ENCODE measurements at places on chromosomes 3 and 15. TPM values are rescaled to one million over a fixed set of nuclear protein-coding genes. Genes with fewer than 3 reads are reported as not detected.

DNA sequence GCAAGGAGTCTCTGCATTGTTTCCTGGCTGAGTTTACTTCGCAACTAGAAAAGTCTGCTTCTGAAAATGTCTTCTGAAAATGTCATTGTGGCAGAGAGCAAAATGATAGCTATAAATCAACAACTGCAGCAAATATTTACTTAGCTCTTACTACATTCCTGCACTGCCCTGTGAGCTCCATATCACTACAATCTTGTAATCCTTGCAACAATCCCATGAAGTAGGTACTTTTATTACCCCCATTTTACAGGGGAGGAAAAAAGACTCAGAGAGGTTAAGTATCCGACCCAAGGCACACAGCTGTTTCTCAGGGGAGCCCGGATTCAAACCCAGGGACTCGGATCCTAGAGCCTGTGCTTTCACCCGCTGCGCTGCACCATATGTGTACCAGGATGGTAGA, 34.2 kb upstream of the SPTBN5 start:
- DNase-seq, result no peak

Gene GNB4
- 60.8 TPM for total RNA-seq

GRCh38 chr3:124352149-124352539, 360.2 kb upstream of the ROPN1 start:
- DNase-seq, result no peak

DNA sequence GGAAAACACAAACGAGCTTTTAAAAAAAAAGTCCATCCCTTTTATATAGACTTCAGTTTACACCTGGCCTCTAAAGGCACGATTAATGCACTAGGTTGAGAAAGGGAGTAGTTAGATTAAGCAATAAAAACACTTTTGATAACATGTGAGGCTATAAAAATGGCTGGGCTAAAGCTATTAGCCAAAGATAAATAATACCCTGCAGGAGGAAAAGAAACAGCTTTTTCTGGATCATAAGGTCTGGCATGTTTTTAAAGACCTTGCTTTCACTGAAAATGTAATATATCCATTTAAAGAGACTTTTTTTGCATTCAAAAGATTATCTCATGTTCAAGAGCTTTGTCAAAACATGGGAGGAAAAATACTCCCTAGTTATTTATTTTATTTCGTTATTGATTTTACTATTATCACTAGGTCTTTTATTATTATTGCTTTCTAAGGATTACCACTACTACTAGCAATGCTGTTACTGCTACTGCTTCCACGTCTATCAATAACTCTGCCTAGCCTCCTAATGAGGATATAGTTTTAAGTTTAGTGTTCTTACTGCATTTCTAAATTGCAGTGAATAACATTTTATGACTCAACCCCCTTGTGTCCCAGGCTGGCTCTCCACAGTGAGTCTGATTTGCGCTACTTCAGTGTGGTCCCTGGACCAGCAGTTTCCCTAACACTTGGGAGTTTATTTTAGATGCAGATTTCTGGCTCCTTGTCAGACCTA, 93.4 kb downstream of the THRB start:
- no peak for DNase-seq

DNA sequence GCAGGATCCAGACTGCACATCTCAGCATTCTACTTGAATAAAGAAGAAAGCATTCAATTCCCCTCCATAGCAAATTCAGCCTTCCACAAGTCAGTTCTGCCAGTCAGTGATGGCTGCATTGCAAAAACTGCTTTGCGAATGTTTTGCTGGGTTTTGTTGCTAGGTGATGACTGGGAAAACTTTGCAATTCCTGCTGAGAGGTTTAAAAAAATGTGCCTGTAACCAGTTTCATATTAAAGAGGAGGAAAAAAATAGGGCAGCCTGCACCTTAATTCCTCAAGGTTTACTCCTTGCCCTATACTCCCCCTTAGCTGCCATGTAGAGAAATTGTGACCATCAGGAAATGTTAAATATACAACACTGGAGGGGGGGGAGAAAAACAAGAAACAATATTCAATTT, 225.6 kb upstream of the ATP11B start:
- no peak for DNase-seq

DNA sequence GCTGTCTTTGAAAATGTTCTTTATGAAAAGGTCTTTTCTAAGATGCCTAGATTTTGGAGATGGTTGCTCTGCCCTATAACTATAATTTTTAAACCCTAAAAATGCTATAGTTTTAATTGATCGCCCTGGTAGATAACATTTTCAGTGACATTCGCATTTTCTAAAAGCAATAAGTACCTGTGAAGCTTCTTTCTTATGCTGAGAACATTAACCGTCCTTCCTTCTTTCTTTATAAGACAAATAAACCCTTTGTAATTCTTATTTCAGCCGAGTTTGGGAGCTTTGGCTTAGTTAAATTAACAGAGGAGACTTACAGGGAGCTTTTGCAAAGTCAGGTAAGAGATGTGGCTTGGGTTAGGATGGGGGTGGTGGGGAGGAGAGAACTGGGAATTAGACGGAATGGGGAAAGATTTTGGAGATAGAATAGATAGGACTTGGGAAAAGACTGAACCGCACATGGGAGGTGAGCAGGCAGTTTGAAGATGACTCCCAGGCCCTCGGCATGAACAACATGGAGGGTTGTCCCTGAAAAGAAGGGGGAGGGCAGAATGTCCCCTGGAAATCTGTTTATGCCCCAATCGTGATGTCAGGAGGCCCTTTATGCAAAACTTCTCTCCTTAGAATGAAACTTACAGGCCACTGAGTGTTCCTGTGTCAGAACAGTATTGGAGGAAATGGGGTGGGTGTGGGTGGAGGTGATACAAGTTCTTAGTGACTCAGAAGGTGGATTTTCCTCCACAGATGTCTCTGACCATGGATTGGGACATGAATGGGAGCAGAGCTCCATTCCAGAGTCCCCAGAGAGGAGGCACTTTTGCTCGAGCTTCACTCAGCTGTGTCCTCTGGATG, 76.2 kb upstream of the LARS2 start:
- no peak for DNase-seq

- DNase-seq, result no peak
Observed at GRCh38 chr15:99257107-99257750, 5.9 kb downstream of the LRRC28 start.

DNA sequence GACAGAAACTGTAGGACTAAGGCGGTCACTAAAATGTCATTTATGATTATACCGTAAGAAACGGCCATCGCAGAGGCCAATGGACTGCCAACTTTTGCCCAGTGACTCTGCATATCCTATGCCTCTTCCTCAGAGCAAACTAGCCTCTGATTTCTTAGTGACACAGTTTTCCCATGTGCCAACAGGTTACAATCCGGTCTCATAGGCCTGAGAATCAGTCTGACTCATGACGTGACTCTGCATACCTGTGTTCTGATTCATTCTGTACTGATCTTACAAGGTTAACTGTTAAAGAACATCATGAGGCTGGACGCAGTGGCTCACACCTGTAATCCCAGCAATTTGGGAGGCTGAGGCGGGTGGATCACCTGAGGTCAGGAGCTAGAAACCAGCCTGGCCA, 17.8 kb downstream of the RUBCN start:
- no peak for DNase-seq

- no peak for DNase-seq
Observed at GRCh38 chr3:84074767-84075166, 884.0 kb upstream of the CADM2 start.

DNA sequence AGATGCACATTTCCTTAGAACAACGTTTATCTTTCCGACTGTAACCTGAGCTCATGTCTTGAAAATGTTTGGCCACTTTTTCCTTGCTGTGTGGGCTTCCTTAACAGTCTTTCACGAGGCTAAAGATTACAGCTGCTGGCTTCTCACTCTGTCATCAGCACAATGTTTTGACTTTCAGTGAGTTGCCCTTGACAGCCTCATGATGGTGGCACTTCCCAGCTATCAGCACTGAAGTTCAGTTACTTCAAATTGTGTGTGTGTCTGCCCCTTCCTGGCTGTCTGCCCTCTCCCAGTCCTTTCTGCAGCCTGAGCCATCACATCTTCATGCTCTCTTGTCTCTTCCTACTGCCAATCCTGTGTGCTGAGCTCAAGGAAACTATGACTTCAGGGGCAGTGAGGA, 152.2 kb downstream of the NTRK3 start:
- DNase-seq, result no peak

- DNase-seq, result no peak
Observed at GRCh38 chr3:160065786-160066185, 77.2 kb downstream of the IL12A start.

GRCh38 chr3:198088421-198088955, 128.5 kb downstream of the LMLN start:
- no peak for DNase-seq

DNA sequence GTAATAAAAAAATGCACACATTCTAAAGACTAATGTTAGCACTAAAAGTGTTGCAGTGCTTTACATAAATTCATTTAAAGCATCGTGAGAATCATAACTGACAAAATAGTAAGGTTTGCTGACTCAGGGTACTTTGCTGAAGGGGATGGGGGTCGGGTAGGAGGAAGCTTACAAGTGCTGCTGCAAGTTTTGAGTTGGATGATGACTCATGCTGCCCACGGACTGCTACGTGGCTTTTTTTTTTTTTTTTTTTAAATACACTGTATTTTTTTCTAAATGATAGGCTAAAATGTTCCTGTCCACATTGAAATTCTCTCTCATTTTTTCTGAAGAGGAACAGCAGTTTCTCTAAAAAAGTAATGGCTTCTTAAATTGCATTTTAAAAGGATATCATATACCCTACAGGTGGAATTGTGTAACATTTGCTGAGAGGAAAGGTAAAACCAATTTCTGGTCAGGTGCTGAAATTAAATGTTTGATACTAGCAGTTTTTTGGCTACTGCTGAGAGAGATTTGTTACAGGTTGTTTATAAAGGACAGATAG, 2.2 kb downstream of the MAPK6 start:
- peak; percentile 94 for DNase-seq

Gene SLC9C1
- total RNA-seq, result under 0.01 TPM

DNA sequence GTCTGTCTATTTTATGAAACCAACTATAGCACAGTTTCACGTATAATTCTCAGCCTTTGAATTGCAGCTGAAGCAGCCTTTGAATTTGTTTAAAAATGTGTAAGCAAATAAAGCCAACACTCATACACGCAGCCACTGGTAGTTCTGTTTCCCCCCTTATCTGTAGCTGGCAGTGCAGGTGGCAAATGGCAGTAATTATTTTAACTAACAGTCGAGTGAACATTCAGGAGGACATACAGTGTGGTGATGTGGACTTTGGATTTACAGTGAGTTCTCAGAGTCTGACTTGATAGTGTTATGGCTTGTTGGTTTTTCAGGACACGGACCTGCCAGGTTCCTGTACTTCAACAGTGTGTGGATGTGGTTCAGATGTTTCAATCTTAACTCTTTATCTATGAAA, 64.0 kb upstream of the SKOR1 start:
- no peak for DNase-seq

DNA sequence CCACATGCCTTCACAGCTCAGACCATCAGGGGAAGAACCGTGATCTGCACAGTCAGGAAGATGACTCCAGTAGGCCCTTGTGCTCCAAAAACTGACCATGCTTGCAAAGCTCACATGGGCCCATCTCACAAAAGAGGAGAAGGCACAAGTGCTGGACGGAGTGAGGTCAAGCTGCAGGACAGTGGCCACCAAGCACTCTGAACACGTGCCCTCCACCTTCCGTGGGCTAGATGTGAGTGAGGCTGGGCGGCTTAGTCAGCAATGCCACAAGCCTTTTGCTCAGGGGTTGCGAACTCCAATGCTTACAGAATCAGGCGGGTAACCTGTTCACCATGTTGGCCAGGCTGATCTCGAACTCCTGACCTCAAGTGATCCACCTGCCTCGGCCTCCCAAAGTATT, 70.9 kb downstream of the SCN5A start:
- DNase-seq, result no peak

Gene NLGN1
- total RNA-seq, result 0.51 TPM

Gene RTP1
- not detected for total RNA-seq

GRCh38 chr3:72633534-72633933, 214.7 kb downstream of the SHQ1 start:
- DNase-seq, result no peak

DNA sequence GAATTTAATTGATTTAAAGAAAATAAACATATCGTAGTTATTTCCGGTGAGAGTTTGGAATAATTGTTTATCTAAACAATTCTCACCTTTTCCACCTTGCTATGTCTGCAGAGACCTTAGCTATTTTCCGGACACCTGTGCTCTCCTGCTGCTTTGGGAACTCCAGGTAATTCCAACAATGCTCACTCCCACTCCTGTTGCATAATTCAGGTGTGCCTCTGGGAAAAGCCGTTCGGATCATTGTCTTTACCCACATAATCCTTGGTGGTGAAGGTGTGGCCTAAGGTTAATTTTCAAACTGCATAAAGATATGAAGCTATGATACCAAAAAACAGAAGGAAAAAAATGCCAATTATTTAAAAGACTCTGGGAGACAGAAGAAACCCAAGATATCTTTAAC, 59.4 kb downstream of the LDHAL6B start:
- no peak for DNase-seq

GRCh38 chr3:23324745-23325144, 121.6 kb downstream of the UBE2E2 start:
- peak; percentile 70 for DNase-seq

- DNase-seq, result no peak
Observed at GRCh38 chr15:100032358-100033085, 299.3 kb upstream of the LYSMD4 start.

- DNase-seq, result no peak
Observed at GRCh38 chr15:52228921-52229320, 37.7 kb upstream of the GNB5 start.

Gene LYSMD2
- 23.9 TPM for total RNA-seq

DNA sequence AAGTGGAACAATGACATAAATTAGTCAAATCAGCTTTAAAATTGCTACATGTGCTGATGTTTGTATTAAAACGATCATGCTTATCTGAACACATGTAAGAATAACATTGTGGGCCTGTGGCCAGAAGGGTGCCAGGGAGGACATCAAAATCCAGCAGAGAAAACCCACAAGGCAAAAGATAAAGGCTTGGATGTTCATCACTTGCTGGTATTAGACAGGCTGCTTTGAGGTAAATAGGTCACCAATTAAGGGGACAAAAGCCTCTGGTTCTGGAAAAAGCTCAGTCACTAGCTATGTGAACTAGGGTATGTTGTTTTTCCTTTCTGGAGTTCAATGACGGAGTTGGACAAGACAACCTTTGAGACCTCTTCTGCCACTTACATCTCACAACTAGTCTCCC, 74.4 kb upstream of the TMEM108 start:
- no peak for DNase-seq
